AG04450 (cell line): ENCODE measurements at places on chromosomes 5 and 9.

- no peak for DNase-seq
These were observed 31.5 kb downstream of the RAPGEF1 start for GRCh38 chr9:131708226-131709002.

DNA sequence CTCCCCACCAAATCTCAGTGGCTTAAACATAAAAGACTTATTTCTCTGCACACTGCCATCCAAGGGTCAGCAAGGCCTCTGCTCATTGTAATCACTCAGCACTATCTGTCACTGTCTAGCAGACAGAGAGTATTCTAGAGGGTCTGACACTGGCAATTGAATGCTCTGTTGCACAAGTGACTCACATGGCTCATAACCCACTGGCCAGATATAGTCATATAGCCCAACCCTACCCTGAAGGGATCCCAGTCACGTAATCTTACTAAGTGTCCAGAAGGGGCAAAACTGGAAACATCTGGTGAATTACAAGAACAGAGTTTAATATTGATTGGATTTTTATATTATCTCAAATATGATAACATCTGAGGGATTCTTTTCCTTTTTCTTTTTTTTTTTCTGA is 80.7 kb downstream of the TSSK1B start:
- no peak for DNase-seq

DNA sequence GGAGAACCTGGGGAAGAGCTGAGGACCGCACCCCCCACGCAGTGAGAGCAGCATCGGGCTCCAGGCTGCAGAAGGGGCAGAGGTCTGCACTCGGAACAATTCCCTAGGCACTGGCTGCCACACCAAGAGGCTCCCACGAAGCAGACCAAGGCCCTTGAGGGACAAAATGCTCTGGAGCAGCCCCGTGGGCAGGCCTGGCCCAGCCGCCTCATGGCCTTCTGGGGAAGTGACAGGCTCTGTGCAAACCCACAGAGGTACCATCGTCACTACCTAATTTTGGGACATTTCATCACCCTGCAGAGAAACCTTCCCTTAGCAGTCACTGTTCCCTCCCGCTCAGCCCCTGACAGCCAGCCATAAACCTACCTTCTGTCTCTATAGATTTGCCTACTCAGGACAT is 15.9 kb downstream of the FBXW5 start:
- DNase-seq = no peak

- no peak for DNase-seq
These were observed 450.8 kb downstream of the NFIB start for GRCh38 chr9:13863112-13863511.
